ENCODE measurements at places on chromosomes 3 and 15.

- DNase-seq: no peak
These were observed 6.4 kb downstream of the KPNA1 start for GRCh38 chr3:122508135-122508914.

DNA sequence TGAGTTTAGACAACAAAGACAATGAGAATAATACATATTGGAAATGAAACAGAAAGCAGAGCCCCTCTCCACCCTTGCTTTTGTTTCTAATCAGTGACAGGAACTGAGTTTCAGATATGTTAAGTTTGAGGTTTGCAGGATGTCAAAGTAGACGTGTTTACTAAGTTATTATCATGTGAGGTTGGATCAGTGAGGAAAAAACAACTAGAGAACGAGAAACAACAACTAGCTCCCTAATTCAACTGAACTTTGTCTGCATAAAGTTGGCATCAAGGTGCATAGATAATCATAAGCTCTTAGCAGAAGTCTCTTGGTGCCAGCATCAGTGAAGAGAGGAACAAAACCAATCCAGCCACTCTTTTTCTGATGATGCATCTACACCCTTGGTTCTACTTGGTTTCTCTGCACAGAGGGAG, 491.1 kb upstream of the NR2F2 start:
- no peak for DNase-seq

GRCh38 chr3:196915375-196915774, 27.0 kb downstream of the NCBP2 start:
- DNase-seq: no peak

GRCh38 chr3:125654526-125654925, 59.2 kb upstream of the OSBPL11 start:
- DNase-seq: no peak

- no peak for DNase-seq
These were observed 51.0 kb downstream of the NKIRAS1 start for GRCh38 chr3:23865595-23866396.

DNA sequence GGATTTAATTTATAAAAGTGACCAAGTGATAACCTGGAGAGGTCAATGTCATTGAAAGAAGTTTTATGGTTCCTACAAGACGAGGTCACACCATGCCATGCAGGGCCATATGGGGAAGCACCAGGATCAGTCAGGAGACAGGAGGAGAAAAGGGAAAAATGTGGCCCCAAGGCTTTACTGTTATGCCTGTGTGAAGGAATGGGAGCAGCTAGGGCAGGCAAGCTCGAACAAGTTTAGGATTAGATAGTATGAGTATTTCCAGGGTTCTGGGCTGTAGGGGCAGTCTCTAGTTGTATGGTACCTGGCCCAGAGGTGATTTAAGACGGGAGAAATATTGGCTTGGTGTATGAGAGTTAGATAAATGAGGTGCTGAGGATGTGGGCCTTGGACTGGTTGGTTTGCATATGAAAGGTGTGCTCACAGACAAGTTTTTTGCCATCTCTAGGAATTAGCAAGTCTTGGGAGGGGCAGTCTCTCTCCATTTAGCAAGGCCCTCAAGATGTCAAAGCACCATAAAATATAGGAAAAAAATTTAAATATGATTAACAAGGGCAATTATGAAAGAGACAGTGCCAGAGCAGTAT, 36.3 kb upstream of the DCLK3 start:
- DNase-seq: no peak

DNA sequence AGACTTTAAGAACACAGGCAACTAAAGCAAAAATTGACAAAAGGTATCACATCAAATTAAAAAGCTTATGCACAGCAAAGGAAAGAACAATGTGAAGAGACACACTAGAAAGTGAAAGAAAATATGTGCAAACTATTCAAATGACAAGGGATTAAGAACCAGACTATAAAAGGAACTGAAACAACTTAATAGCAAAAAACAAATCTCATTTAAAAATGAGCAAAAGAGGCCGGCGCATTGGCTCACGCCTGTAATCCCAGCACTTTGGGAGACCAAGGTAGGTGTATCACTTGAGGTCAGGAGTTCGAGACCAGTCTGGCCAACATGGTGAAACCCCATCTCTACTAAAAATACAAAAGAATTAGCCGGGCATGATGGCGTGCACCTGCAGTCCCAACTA, 14.4 kb downstream of the NGLY1 start:
- no peak for DNase-seq
